ENCODE measurements at places on chromosomes 7 and 10.

DNA sequence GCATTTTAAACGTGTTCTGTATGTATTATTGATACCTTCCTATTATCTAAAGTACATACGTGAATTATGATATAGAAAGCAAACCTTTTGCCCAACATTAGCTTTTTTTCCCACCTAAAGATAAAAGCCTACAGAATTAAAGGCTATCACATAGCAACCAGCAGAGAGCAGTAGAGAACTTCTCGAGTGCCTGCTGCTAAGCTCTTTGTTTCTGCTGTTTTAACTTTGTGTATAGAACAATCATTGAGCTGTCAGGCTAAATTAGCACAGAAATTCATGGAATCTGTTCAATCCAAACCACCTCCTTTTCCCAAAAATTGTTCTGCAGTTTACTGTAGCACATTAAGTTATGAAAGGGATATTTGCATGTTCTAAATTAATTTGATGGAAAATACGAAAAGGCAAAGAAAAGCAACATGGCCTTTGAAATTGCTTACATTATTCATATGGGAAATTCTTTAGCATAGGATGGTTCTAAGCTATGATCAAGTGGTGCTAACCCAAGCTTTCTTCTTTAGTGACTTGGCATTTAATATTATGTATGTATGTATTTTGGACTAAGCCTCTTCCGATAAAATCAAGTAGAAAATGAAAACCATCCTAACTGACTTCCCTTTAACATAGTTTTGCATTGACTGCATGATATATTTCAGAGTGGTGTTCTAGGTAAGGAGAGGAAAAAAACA, 1288.5 kb downstream of the GATA3 start:
- no peak for DNase-seq

- no peak for DNase-seq
Measured at GRCh38 chr7:132422502-132423111, 153.7 kb downstream of the PLXNA4 start.

GRCh38 chr10:122656308-122656705, 43.3 kb downstream of the C10orf120 start:
- no peak for DNase-seq

DNA sequence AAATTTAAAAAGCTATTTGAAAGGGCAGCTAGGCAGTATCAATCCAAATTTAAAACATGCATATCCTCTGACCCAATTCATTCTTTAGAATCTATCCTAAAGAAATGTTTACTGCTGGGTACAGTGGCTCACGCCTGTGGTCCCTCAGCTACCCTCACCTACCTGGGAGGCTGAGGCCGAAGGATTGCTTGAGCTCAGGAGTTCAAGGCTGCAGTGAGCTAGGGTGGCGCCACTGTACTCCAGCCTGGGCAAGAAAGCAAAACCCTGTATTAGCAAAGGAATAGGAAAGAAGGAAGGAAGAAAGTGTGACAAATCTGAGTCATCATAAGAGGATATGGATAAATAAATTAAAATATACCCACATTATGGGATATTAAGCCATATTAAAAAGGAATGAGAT, 36.3 kb downstream of the C7orf33 start:
- no peak for DNase-seq

Measured in stimulated activated CD4-positive, alpha-beta T cell treated with anti-CD3 and anti-CD28 coated beads, TNF-alpha, amount 100 ng/mL, for 48 hours (primary cell).